ENCODE measurements at places on chromosomes 7 and 10. TPM values are rescaled to one million over a fixed set of nuclear protein-coding genes. Genes with fewer than 3 reads are reported as not detected.

- no peak for DNase-seq
- peaks cover 20% of the 10 kb centered on the region for H3K36me3 ChIP-seq
- H3K27ac ChIP-seq = no peak overlapping the region
- H3K4me3 ChIP-seq = no peak overlapping the region
- no peaks in the 10 kb centered on the region for H3K27me3 ChIP-seq
- H3K4me1 ChIP-seq = no peaks in the 10 kb centered on the region
These were observed 35.1 kb downstream of the BET1 start for GRCh38 chr7:93968911-93969620.

The PLCE1 gene
- not detected for total RNA-seq

GRCh38 chr10:44971935-44972757 is 6.5 kb downstream of the DEPP1 start:
- no peak for DNase-seq
- H3K36me3 ChIP-seq = no peaks in the 10 kb centered on the region
- no peak overlapping the region for H3K4me3 ChIP-seq
- no peak overlapping the region for H3K27ac ChIP-seq

- no peaks in the 10 kb centered on the region for H3K36me3 ChIP-seq
- no peak overlapping the region for H3K27ac ChIP-seq
- no peak overlapping the region for H3K4me3 ChIP-seq
- H3K4me1 ChIP-seq = peaks cover 2% of the 10 kb centered on the region
These were observed 60.4 kb downstream of the PAX2 start for GRCh38 chr10:100805543-100806355.

DNA sequence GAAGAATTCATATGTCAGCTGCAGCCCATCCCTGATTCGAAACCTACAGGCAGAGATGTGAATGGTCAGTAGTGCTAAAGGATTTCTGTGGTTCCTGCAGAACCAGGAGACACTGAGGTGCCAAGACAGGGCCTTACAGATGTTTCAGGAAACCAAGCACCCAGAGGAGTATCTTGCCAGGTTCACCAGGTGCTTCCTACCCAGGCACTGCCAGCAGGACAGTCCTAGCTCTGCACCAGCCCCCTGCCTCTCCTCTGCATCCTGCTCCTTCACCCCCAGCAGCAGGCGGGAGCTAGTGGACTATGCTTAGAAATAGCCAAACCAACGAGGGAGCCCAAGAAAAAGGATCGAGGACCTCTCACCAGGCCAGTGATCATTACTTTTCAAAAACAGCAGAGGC is 4.2 kb upstream of the IKZF1 start:
- peak overlapping the region; percentile 47 for H3K4me3 ChIP-seq
- H3K36me3 ChIP-seq = peaks cover 3% of the 10 kb centered on the region
- peaks cover 36% of the 10 kb centered on the region for H3K4me1 ChIP-seq
- H3K27ac ChIP-seq = peak overlapping the region; percentile 86
- no peak for DNase-seq
- no peaks in the 10 kb centered on the region for H3K27me3 ChIP-seq

The INSYN2A gene
- not detected for total RNA-seq

GRCh38 chr10:43502931-43503330 is 66.0 kb downstream of the ZNF487 start:
- no peak for DNase-seq
- no peak overlapping the region for H3K4me3 ChIP-seq
- no peaks in the 10 kb centered on the region for H3K4me1 ChIP-seq
- no peaks in the 10 kb centered on the region for H3K27me3 ChIP-seq

DNA sequence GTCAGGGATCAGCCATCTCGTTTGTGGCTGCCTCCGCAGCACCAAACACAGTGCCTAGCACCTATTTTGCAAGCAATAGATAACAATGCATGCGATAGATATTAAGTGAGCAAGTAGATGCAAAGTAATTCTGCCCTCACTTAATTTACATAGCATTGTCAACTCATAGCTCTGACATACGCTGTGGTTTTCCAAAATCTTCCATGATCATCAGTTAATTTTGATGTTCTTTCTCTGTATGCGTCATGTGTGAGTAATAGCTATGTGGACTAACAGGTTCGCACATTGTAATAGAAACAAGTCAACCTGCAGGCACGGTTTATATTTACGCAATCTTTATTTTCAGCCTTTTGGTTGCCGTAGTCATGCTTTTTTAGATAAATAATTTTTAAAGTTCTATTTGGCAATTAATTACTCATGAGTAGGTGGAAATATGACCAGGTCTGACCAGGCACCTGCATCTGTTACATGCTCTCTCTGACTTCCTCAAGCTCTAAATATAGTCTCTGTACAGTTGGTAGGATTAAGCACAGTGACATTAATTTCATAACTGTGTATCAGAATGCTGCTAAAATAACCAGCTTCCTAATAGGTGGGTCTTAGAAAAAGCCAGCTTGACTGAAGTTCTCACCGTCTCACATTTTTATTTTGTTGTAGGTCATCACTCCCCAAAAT is 13.3 kb downstream of the MAP3K8 start:
- H3K36me3 ChIP-seq = no peaks in the 10 kb centered on the region
- peaks cover under 1% of the 10 kb centered on the region for H3K4me1 ChIP-seq
- no peak overlapping the region for H3K4me3 ChIP-seq
- H3K27me3 ChIP-seq = no peaks in the 10 kb centered on the region
- DNase-seq = no peak
- no peak overlapping the region for H3K27ac ChIP-seq

Data from naive thymus-derived CD8-positive, alpha-beta T cell (primary cell).